ENCODE measurements at places on chromosomes 1 and 21.

DNA sequence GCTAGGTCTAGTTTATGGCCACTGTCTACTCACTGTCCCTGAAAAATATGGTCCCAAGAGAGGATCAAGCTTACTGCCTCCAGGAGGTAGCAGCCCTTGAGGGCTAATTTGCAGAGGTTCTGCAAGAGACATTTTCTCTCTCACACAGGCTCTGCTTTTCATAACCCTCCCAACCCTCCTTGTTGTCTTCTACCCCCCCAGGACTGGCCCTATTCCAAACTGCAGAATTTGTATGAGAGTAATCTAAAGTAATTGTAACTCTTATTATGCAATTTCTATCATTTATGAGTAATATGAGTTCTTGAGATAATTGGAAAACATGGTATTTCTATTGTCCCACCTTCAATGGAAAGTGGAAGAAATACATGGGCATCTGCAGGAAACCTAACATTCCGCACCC lies 70.4 kb upstream of the CD55 start:
- DNase-seq, result no peak

GRCh38 chr1:26387447-26387846 lies 14.9 kb upstream of the ZNF683 start:
- DNase-seq, result no peak

GRCh38 chr1:210144736-210145135 lies 87.9 kb upstream of the SERTAD4 start:
- no peak for DNase-seq

- DNase-seq, result peak; percentile 65
These were observed 86.6 kb upstream of the DPH5 start for GRCh38 chr1:101112051-101112780.

GRCh38 chr1:32763221-32763620 lies 53.9 kb downstream of the YARS1 start:
- DNase-seq, result no peak

DNA sequence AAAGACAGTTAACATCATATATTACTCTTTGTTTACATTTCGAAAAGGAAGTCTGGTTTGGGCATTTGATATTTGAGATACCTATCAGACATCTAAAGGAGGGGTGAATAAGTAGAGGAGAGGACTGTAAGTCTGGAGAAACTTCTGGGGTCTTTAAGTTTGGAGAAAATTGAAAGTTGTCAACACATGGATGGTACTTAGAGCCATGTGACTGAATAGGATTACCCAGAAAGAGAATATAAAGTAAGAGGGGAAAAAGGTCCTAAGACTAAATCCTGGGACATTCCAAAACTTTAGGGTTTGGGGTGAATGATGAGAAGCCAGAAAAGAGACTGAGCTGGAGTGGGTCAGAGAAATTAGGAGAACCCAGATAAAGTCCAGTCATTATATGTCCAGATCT lies 10.1 kb upstream of the RNF2 start:
- DNase-seq, result no peak

DNA sequence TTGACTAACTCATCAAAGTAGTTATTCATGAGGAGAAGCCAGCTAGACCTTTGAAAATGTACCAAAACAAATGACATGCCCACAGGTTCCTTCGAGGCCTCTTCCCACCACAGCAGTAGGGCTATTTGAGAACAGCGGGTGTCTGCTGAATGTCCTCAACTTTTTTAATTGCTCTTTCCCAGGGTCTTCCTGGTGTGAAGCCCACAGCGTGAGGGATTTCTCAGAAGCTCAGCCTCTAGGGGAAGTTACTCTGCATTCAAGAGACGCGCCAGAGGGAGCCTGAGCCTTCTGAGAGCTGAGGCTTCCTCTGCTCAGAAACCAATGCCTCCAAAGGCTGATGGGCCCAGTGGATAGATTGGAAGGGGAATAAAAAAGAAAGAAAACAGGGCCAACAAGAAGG lies 153.6 kb downstream of the OLFM3 start:
- DNase-seq, result no peak

GRCh38 chr1:114299331-114299975 lies 145.8 kb upstream of the SYT6 start:
- DNase-seq, result no peak

GRCh38 chr1:9537863-9538668 lies 1.2 kb upstream of the SLC25A33 start:
- no peak for DNase-seq

DNA sequence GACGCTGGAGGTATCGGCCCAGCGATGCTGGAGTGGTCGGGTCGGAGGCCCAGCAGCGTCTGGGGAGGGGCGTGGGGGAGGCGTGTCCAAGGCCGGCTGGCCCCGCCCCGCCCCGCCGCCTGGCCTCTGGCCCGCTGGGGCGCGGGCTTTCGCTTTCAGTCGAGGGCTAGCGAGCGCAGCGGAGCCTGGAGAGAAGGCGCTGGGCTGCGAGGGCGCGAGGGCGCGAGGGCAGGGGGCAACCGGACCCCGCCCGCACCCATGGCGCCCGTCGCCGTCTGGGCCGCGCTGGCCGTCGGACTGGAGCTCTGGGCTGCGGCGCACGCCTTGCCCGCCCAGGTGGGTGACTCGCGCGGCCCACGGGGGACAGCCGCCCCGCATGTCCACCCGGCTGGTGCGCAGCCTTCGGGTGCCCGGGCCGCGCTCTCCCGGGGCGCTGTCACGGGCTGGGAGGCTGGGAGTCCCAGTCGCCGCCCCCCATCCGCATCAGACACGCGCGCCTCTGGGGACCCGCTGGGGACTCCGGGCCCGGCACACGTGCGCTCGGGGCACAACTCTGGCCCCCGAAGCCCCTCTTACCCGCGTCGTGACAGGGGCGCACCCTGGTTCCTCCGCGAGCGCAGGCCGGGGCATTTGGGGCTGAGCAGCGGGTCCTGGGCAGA lies at the start of gene TNFRSF1B:
TSS of gene TNFRSF1B (plus strand) at position 158 of the 659 bp plus-strand sequence. CDS start at position 259, 101 bp downstream.
- peak; percentile 80 for DNase-seq

DNA sequence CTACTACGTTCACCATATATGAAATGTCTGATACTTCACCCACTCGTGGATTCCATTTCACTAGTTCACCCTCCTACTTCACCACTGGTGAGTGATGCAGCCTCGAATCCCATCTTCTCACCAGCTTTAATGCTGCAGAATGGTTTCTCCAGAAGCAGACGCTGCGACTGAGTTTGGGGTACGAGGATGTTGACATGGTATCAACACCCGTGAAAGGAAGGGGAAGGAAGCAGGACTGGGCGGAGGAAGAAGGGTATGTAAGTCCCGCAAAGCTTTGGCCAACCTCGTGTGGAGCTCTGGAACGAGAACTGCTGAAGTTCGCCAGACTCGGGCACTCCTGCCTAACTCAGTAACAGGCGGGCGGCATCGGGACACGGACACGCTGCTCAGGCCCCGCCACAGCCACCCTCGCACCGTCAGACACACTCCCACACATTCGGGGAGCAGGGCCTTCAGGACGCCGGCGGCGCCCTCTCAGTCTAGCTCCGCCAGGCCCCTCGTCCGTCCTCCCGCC lies 833 bp upstream of the DIP2A start:
- DNase-seq, result peak; percentile 77

- DNase-seq, result no peak
These were observed 1334.8 kb downstream of the MRPL39 start for GRCh38 chr21:24272521-24272938.

DNA sequence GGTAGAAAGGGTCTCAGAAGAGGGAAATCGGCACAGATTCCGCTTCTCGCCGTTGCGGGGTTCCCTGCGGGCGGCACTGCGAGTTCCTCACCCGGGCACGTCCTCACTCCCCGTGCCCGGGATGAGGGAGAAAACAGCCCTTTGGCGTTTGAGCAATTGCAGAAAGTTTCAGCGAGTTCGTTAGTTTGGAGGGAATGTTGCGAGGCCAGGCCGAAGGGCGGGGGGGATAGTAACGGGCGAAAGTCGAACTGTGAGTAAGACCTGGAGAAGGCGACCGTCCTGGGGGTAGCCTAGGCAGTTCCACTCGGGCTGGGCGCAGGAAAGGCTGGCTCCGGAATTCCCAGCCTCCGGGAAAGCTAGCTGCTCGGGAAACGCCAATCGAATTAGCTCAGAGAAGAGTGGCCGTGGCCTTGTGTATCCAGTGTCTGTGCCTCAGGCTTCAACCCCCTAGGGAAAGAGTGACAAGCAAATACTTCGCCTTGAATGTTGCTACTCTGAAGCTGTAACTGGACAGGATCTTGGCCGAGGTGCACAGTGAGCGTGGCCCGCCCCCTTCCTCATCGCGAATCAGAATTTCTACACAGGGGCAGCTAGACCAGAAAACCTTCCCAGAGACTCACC lies 787 bp downstream of the PTGFR start:
- peak; percentile 68 for DNase-seq

DNA sequence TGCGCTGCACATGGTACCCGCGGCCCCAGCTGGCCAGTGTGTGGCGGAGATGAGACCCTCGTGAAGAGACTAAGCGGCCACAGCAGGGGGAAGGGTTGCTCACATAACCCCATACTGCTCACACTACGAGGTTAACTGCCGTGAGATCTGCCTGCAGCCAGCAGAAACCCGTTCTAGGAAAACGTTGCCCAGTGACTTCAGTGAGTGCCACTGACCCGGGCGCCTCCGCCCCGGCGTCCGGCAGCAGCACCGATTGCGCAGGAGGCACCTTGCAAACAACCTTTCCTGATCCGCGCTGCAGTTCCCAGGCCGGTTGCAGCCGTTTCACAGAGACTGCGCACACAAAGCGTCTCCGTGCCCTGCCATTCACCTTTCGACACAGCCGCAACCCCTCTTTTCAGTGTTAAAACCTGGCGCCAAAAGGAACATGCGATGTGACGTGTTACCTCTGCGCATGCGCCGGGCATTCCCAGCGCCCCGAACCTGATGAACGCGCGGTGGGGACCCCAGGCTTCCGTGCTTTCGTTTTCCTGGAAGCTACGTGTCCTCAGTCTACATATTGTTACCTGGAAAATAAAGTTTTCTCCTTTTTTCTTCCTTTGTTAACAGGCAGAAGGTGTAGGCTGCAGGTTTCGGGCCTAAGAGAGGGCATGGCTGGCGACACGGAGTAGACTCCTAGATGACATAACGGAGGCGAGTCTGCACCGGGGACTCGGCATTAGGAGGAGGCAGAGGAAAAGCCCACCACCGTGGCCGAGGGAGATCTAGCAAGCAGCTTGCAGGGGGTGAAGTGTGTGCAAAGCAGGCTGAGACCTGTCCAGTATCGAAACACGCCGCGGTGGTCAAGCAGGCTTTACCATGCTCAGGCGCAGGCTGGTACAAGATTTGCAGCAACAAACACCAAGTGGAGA lies 8.9 kb downstream of the VPS26C start:
- peak; percentile 76 for DNase-seq

GRCh38 chr1:90387805-90388204 lies 329.3 kb downstream of the BARHL2 start:
- DNase-seq, result no peak

DNA sequence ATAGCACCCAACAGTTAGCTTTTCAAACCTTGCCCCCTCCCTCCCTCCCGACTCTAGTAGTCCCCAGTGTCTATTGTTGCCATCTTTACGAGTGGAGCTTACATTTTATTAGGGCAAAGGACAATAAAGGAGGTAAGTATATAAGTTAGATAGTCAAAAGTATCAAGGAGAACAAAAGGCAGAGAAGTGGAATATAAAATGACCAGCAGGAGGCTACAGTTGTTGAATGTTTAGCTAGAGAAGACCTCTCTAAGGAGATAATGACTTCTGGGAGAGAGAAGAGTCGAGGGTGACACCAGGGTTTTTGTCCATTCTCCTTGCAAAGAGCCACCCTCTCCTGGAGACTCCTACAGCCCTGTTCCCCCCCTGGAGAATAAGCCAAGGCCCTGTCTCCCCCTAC lies 48.7 kb downstream of the SYT6 start:
- peak; percentile 6 for DNase-seq

GRCh38 chr1:64505232-64505943 lies 35.5 kb downstream of the CACHD1 start:
- DNase-seq, result no peak

GRCh38 chr1:22489823-22490222 lies 38.2 kb downstream of the ZBTB40 start:
- DNase-seq, result no peak

GRCh38 chr1:179310291-179310690 lies 16.7 kb downstream of the SOAT1 start:
- DNase-seq, result no peak

DNA sequence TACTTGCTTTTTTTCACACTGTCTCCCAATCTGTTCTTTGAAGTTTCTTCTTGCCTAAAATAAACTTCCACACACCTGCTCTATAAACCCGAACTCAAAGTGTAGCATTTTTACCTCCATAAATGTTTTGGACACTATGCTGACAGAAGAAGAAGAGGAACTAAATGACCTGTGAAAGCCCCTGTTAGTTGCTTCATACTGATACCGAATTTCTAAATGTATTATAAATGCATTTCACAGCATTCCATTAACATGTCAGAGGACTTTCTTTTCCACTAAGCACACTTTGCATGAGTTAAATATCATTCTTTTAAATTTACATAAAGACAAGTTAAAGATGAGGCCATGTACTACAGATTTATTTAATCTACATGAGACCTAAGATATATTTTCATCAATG lies 281.0 kb downstream of the SMYD3 start:
- no peak for DNase-seq

GRCh38 chr21:35924714-35925301 lies 135.5 kb downstream of the SETD4 start:
- peak; percentile 76 for DNase-seq

DNA sequence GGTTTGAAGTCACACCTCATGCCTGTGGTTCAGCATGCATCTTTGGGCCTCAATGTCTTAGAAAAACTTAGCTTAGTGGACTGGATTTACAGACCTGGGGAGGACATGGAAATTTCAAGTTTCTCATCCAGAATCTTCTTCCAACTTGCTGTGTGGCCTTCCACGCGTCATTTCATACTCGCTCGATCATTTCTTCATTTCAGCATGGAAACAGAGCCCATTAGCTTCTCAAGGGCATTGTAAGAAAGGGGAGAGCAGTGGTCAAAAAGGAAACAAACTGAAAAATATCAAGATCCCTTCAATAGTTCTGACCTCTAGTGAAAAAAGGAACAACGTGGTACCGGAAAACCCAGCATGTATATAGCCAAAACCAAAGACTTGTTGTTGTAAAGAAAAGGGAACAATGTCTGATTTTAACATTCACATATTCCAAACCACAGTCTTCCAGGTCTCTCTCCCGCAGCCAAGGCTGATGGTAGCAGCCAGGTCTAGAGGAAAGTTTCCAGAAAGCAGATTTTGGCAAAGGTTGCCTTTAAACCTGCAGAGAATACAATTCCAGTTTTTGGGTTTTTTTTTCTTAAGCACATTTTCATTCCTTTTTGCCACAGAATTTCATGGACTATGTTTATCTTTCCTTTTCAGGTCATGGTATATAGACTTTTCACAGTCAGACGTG lies 97.0 kb upstream of the CDC42BPA start:
- no peak for DNase-seq

- no peak for DNase-seq
These were observed 47.1 kb upstream of the ATP1A1 start for GRCh38 chr1:116325922-116326321.

DNA sequence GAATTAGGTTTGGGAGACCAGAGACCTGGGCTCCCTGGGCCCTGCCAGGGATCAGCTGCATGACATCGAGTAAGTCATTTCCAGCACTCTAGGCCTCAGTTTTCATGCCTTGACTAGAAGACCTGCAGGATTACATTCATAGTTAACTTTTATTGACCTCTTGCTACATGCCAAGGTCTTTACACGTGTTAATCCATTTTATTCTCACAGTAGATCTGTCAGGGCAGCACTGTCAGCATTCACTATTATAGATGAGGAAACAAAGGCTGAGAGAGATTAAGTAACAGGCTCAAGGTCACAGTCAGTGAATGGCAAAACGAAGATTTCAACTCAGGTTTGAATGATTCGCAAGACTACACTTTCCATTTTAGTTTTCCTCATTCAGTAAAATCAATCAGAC lies 37.0 kb downstream of the PGM1 start:
- no peak for DNase-seq

Measured in sigmoid colon (tissue), 7 donors.